Aorta (tissue), 5 donors: ENCODE measurements at places on chromosomes 6 and 20. TPM values are rescaled to one million over a fixed set of nuclear protein-coding genes. Genes with fewer than 3 reads are reported as not detected.

B3GALT4 gene
- total RNA-seq = 12.7 TPM

GRCh38 chr6:161869491-161869890 is 595.6 kb upstream of the AGPAT4 start:
- H3K27ac ChIP-seq = no peak overlapping the region
- no peak for DNase-seq
- H3K4me3 ChIP-seq = no peak overlapping the region
- H3K4me1 ChIP-seq = no peaks in the 10 kb centered on the region
- H3K36me3 ChIP-seq = no peaks in the 10 kb centered on the region
- H3K27me3 ChIP-seq = no peaks in the 10 kb centered on the region

DNA sequence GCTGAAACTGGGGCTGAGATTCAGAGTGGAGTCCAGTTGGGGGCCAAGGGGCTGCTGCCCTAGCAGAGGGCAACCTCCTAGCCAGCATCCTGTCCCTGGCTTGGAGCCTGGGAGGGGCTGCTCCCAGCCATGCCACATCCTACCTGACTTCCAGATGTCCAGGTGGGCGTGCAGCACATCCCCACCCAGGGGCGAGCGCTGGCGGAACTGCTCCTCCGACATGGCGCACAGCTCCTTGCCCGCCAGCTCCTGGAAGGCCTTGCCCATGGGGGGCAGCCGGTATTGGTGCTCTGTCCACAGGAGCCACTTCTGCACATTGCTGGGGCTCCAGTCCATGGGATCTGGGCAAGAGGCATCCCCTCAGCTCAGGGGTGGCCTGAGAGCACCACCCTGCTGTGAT is 15.3 kb downstream of the SPDEF start:
- H3K4me1 ChIP-seq = no peaks in the 10 kb centered on the region
- DNase-seq = no peak
- H3K36me3 ChIP-seq = no peaks in the 10 kb centered on the region
- H3K27ac ChIP-seq = no peak overlapping the region
- H3K4me3 ChIP-seq = no peak overlapping the region

GRCh38 chr6:53375847-53376246 is 27.1 kb upstream of the ELOVL5 start:
- no peak for DNase-seq
- H3K4me3 ChIP-seq = no peak overlapping the region
- H3K27ac ChIP-seq = no peak overlapping the region

TFAP2D gene
- total RNA-seq = not detected

ADGB gene
- 0.18 TPM for total RNA-seq

GRCh38 chr20:34012330-34012729 is 18.6 kb downstream of the RALY start:
- H3K27ac ChIP-seq = peak overlapping the region; percentile 33
- no peak for DNase-seq
- H3K36me3 ChIP-seq = no peaks in the 10 kb centered on the region

DNA sequence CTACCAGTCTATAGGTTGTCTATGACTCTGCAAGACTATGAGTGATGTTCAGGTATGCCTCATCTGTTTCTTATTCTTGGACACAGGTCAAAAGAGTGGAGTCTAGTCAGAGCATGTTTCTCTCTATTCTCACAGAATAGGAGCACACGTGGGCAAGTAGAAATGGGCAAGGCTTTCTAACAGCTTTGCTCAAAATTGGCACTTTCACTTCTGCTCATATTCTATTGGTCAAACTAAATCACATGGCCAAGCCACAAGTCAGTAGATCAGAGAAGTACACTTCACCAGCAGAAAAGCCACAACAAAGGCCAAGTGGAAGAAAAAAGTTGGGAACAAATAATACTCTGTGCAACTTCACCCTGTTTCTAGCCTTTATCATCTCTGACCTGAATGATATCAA is 354.5 kb upstream of the SYNCRIP start:
- no peak for DNase-seq
- H3K27me3 ChIP-seq = no peaks in the 10 kb centered on the region
- no peak overlapping the region for H3K27ac ChIP-seq
- H3K4me1 ChIP-seq = no peaks in the 10 kb centered on the region

DNA sequence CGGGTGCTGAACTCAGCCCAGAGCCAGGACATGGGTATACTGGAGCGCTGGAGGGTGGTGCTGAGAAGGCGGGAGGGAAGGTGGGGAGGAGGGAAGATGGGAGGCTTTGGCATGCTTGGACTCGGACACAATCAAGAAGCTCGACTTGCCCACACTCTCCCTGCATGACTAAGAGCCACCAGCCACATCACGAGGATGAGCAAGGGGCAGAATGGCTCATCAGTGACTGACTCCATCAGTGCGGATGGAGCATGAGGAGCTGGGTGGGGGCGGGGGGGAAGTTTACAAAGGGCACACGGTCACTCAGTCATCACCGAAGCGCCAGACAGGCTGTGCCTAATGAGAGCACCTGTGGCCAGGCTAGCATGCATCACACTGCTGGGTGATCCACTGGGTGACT is 222.8 kb downstream of the KIF16B start:
- no peak overlapping the region for H3K4me3 ChIP-seq
- no peaks in the 10 kb centered on the region for H3K36me3 ChIP-seq
- no peaks in the 10 kb centered on the region for H3K27me3 ChIP-seq
- DNase-seq = no peak

DNA sequence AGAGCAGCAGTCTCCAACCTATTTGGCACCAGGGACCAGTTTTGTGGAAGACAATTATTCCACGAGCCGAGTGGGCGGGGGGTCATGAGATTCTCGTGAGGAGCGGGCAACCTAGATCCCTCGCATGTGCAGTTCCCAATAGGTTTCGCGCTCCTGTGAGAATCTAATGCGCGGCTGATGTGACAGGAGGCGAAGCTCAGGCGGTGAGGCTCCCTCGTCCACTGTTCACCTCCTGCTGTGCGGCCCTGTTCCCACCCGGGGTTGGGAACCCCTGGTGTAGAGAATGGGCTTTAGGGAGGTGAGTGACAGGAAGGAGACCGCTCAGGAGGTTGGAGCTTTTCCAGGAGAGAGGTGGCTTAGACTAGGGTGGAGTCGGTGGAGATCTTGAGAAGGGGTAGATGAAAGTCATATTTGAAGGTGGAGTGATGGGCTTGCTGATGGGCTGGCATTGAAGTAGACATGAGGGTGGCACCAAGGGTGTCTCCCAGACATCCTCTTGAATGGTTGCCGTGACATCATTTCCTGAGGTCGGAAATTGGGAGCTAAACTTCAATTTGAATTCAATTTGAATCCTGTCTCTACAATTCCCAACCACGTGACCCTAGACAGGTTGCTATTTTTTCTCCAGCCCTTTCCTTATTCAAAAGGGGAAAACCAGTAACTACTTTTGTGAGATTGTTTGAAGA is 1.5 kb upstream of the RAD21L1 start:
- no peaks in the 10 kb centered on the region for H3K36me3 ChIP-seq
- H3K27ac ChIP-seq = no peak overlapping the region
- H3K4me1 ChIP-seq = no peaks in the 10 kb centered on the region
- H3K27me3 ChIP-seq = no peaks in the 10 kb centered on the region
- H3K4me3 ChIP-seq = no peak overlapping the region

EBF4 gene
- total RNA-seq = 16.7 TPM

SYCP2L gene
- 1.3 TPM for total RNA-seq

DNA sequence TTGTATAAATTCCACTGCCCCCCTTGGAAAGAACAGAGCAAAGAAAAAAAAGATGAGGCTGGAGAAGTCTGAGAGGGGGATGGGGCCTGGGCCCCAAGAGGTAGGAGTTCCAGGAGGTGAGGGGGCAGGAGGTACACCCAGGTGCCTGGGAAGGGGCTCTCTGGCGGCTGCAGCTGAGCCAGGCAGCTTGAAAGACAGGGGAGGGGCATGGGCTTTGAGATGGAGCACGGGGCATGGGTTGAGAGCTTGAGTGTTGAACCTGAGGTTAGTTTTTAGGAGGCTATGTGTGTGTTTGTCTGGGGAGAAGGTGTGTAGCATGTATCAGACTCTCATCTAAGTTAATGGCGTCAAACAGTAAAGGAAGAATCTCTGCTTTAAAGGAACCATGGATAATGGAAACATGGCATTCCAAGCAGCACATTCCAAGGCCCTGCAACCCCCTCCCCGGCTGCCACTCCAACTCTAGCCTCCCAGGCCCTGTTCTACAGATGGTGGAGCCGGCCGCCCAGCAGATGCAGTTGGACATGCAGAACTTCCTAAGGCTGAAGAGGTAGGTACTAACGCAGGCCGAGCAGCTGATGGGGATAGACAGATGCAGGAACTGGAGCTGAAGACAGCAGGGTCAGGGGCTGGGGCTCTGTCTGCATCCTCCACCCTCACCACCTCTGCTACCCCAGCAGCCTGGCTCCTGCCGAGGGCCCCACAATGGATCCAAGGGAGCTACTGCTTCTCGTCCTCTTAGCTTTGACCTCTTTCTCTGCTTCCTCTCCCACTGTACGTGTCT is 42.1 kb downstream of the MDFI start:
- H3K36me3 ChIP-seq = no peaks in the 10 kb centered on the region
- H3K4me3 ChIP-seq = no peak overlapping the region
- H3K27ac ChIP-seq = no peak overlapping the region
- peak; percentile 67 for DNase-seq
- H3K27me3 ChIP-seq = no peaks in the 10 kb centered on the region
